Omental fat pad (tissue), 4 donors: ENCODE measurements at places on chromosomes 3 and 15.

- no peak for DNase-seq
Measured at GRCh38 chr15:76341366-76342057, 4.9 kb downstream of the ISL2 start.

GRCh38 chr15:40048211-40048792 is 9.3 kb upstream of the SRP14 start:
- DNase-seq = no peak

- DNase-seq = no peak
Measured at GRCh38 chr15:66611257-66612053, 45.7 kb upstream of the LCTL start.

DNA sequence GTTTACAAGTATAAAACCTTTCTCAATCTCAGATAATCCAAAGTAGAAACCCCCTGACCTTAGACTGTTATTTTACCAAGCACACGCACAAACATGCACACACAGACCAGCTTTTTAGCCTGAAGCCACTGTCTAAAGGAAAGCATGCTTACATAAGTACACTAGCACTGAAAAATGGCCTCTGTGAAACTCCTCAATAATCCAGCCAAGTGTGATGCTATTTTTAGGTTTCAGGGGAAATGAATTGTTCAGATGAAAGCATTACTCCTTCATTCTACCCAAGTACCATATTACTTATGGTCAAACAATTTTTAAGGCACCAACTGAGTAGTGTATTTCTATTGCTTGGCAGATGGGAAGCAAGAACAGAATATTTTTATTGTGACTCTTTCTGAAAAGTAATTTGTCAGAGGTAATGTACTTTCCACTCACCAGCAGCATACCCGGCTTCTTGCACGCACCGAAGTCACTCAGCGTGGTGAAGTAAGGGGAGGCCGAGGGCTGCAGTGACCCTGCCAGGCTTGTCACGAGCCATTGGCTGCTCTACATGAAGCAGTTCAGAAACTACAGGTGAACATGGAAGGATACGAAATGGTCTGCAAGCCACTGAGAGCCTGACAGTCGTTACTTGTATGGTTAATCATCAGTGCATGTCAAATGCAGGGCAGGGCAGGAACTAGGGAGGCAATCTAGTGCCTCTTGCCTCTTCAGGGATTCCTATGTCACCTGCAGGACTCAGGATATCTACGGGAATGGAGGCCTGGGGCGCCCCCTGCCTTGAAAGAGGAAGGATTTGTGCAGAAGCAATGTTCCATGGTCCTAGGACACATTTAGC is 106.7 kb downstream of the GABRB3 start:
- no peak for DNase-seq

DNA sequence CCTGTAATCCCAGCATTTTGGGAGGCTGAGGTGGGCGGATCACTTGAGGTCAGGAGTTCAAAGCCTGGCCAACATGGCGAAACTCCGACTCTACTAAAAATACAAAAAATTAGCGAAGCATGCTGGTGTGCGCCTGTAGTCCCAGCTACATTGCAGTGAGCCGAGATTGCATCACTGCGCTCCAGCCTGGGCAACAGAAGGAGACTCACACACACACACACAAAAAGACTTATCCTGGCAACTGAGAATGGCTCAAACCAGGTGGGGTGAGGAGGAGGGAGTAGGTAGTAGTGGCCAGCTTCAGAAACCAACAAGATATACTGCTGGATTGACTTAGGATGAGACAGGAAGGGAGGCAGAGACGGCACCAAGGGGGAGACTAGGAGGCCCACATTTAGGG is 53.4 kb upstream of the APEH start:
- DNase-seq = no peak

DNA sequence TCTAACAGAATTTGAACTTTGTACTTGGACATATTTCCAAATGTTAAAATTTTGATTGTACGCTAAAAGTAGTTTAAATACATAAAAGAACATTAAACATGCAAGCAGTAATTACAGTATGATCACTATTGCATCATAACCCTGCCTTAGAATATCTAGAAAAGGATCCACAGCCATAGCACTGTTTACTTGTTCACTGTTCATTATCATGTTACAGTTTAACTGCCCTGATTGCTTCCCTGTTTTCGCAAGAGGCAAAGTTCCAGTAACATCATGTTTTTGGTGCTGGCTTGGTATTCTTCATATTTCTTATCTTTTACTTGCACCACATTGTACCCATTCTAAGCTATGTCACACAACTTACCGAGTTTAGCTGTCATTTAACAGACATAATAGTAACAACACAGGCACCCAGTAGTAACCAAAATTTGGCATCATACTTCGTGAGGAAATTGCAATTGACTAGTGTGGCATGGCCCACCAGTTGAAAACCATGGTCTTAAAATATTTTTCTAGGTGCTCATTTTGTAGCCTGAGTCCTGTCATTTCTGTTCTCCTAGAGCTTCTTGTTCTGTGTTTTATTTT is 13.3 kb upstream of the TMEM87A start:
- DNase-seq = no peak
